ENCODE measurements at places on chromosomes 3 and 15.

DNA sequence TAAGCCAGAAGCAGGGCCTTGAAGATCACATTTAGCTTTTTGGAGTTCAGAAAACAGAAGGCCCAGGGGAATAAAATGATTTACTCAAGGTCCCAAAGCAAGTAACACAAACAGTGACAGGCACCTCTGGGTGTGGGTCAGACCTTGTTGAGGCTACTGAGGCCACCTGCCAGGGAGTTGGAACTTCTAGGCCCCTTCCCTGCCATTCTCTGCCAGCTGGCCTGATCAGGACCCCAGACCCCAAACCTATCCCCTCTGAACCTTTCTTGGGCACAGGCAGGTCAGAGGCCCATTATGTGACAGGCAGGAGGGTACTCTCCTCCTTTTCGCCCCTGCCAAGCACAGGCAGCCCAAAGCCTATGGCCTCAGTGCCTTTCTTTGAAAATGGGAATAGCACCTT, 49.4 kb upstream of the ATP2B2 start:
- DNase-seq, result no peak

GRCh38 chr3:174243171-174243570, 616.0 kb upstream of the NAALADL2 start:
- DNase-seq, result no peak

- DNase-seq, result no peak
Observed at GRCh38 chr3:132283916-132284405, 33.2 kb upstream of the ACP3 start.

DNA sequence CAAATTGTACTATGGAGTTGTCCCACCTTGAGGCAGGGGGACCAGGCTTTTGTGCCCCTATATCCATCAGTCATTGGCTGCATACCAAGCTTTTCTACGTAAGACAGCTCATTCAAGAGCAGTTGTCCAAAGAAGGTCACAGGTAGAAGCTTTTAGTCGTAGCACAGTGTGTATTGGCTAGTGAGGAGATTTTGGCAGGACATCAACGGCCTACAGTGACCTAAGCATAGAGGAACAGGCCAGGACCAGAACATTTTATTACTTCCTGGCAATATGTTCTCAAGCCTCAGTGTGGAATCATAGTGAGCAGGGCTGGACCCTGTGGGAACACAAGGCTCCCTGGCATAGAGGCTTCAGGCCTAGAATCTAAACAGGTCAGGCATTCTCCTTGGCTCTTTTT, 105.4 kb upstream of the ANKRD28 start:
- no peak for DNase-seq

- peak; percentile 62 for DNase-seq
Observed at GRCh38 chr15:61275901-61276300, 46.8 kb upstream of the RORA start.

DNA sequence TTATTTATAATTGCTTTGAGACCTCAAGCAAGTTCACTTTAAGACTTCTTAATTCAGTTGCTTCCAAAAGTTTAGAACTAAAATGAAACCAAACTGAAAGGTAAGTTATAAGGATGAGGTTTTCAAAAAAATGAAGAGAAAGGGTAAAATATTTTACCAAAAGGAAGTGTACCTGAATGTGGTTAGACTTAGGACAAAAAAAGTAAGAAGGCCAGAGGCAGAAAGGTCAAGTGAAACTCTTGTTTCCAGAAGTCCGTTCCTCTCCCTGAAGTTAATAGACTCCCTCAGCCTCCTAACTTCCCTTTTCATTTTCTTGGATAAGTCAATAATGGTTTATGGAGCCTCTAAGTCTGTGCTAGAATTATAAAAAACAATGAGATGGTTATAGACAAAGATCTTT, 16.6 kb downstream of the BTLA start:
- no peak for DNase-seq

GRCh38 chr3:113985541-113985940, 37.7 kb downstream of the ZDHHC23 start:
- DNase-seq, result no peak

DNA sequence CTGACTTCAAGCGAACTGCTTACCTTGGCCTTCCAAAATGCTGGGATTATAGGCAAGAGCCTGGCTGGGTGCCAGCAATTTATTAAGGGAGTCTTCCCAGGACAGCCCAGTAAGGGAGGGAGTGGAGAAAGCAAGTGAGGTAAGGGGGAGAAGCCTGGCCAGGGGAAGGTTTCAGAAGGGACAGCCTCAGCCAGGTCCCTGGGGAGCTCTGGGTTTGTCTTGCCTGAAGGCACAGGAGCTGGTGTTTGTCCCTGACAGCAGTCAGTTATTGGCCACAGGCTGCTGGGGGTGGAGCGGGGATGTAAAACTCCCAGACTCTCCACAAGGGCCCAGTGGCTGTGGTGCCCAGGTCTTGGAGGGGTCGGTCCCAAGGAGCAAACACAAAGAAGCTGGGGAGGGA, 33.0 kb upstream of the CDCP1 start:
- DNase-seq, result no peak

DNA sequence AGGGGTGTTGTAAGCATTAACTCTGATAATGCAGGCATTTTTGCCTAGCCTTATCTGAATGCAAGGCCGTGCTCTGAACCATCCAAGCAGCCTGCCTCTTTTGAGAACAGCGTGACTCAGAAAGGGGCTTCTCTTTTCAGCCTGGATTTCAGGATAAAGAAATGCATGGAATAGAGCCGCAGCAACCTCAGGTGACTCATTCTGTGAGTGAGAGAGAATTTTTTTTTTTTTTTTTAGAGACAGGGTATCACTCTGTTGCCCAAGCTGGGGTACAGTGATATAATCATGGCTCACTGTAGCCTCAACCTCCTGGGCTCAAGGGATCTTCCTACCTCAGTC, 20.6 kb upstream of the PDE8A start:
- no peak for DNase-seq

DNA sequence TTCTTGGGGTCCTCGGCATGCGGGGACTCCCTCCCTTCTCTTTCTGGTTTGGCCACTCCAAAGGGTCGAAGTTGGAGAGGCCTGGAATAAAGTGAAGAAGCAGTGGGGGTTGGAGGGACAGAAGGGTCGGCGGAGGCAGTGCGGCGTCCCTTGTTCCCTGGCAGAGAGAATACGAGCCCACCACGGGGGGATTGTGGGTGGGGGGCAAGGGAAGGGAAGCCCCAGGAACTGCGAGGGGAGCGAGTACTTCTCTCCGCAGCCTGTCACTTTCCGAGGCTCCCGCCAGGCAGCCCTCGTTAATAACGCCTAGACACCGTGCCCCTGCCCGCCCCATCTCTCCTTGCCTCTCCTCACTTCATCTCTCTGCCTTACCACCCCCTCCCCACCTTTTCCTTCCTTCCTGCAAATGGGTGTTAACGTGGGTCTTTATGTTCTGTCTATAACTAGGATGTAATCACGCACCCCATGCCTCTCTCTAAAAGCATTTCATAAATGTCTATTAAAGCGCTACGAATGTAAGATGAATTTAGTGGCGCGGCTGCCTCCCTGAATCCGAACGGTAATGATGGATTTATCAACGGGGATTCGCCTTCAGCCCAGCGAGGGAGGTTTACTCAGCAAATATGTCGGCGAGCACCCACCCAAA, 13.7 kb downstream of the NR2F2 start:
- no peak for DNase-seq

GRCh38 chr3:197298945-197299854, 788 bp upstream of the DLG1 start:
- peak; percentile 91 for DNase-seq

- DNase-seq, result no peak
Observed at GRCh38 chr15:48541341-48542278, 103.9 kb downstream of the FBN1 start.

DNA sequence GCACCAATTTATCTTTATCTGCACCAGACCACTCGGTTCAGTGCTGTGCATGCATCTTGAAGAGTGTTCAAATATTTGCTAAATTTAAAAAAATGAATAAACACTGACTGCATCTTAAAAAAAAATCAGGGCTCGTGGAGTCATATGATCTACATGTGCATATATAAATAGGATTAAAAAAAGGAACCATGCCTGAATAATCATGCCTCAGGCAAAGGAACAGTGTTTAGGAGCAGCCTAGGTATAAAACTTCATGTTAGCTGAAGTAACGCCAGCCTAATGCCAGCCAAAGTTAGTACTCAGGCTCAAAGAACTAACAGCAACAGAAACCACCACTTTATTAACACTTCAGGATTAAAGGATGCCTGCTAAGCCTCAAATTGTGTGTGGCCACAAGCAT, 9.5 kb downstream of the ABCC5 start:
- no peak for DNase-seq

- no peak for DNase-seq
Observed at GRCh38 chr3:195540027-195540426, 3.1 kb downstream of the PPP1R2 start.

DNA sequence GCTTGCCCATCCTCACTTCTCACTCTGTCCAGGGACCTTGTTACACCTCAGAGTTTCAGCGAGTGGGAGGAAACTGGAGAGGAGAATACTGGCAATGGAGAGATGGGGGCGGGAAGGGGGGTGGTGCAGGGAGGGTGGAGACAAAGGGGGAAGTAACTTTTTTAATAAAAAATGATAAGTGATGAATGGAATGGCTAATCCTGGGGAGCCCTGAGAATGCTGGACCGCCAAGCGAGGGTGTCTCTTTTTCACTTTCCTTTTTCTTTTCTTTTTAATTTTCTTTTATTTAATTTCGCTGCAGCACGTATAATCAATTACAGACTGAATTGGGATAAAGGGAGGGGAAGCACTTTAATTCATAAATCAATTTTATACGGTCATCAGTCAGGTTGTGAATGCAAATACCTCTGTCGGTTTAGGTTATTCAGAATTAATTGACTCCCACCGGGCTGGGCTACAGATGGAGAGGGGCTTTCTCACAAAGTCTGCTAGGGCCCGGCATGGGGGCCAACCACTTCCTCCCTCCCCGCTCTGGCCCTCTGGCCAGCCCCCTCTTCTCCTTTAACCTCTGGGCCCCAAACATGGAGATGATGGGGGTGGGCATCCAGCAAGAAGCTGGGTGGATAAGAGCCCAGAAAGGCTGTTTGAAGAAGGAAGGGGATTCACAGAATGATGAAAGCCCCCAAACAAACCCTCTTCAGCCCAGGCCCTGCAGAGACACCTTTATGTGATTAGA, 106.8 kb upstream of the BOC start:
- no peak for DNase-seq

DNA sequence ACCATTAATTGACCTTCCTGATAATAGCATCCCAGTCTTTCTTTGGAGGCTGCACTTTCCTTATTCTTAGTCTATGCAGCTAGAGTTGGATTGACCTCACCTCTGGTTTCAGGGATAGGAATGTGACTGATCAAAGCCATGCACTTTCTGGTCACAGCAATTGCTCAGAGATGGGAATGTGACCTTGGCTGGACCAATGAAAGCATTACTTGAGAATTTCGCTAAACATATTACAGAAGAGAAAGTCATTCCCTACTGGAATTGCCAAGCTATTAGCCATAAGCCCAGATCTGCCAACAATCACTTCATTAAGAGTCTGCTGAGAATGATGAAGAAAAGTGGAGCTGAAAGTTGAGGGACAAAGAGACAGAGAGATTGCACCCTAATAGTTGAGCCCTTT, 32.7 kb downstream of the RTP1 start:
- DNase-seq, result no peak

GRCh38 chr3:104190681-104191080, 1176.0 kb upstream of the ALCAM start:
- DNase-seq, result no peak

Data from DMS79 (cell line).